ENCODE measurements at places on chromosomes 4 and X. TPM values are rescaled to one million over a fixed set of nuclear protein-coding genes. Genes with fewer than 3 reads are reported as not detected.

- H3K36me3 ChIP-seq: no peaks in the 10 kb centered on the region
- no peaks in the 10 kb centered on the region for H3K27me3 ChIP-seq
- H3K4me3 ChIP-seq: no peak overlapping the region
Measured at GRCh38 chrX:132181364-132181763, 37.9 kb downstream of the RAP2C start.

DNA sequence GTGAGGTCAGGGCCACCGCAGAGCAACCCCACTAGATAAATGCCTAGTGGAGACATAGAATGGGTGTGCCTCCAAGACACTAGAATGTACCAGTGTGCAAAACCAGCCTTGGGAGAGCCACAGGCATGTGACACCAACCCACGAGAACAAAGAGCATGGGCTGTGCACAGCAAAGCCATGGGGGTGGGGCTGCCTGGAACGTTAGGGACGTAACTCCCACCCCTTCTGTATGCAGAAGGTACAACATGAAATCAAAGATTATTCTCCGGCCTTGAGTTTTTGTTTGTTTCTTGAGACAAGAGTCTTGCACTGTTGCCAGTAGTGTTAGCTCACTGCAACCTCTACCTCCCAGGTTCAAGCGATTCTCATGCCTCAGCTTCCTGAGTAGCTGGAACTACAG lies 99.5 kb downstream of the MID1IP1 start:
- H3K4me1 ChIP-seq: no peaks in the 10 kb centered on the region
- no peak overlapping the region for H3K4me3 ChIP-seq
- no peaks in the 10 kb centered on the region for H3K36me3 ChIP-seq
- no peak overlapping the region for H3K27ac ChIP-seq
- no peak for DNase-seq

- no peaks in the 10 kb centered on the region for H3K27me3 ChIP-seq
- no peak for DNase-seq
- H3K4me3 ChIP-seq: no peak overlapping the region
- H3K36me3 ChIP-seq: no peaks in the 10 kb centered on the region
Measured at GRCh38 chrX:46599051-46599560, 25.5 kb downstream of the CHST7 start.

- H3K27ac ChIP-seq: no peak overlapping the region
- DNase-seq: no peak
- no peaks in the 10 kb centered on the region for H3K4me1 ChIP-seq
- H3K27me3 ChIP-seq: peaks cover 7% of the 10 kb centered on the region
- no peaks in the 10 kb centered on the region for H3K36me3 ChIP-seq
Measured at GRCh38 chr4:41172786-41173185, 41.6 kb downstream of the APBB2 start.

DNA sequence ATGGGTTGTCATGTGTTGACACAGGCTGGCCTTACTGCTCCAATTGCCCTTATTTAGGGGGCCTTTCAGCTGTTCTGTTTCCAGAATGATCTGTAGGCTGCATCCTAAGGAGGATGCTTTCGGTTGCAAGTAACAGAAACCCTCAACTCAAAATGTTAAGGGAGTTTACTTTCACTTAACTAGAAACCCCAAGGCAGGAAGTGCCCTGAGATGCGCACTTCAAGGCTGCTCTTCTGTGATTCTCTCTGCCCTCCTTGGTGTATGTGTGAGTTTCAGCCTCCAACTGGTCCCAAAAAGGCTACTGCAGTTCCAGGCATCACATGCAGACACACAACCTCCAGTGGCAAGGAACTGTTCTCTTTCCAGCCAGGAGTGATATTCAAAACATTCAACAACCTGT lies 97.3 kb upstream of the ATP6AP2 start:
- peaks cover 2% of the 10 kb centered on the region for H3K27me3 ChIP-seq
- no peak for DNase-seq
- peak overlapping the region; percentile 58 for H3K27ac ChIP-seq
- H3K4me3 ChIP-seq: no peak overlapping the region
- H3K36me3 ChIP-seq: no peaks in the 10 kb centered on the region

GRCh38 chr4:122906859-122907305 lies 15.5 kb downstream of the NUDT6 start:
- H3K27ac ChIP-seq: no peak overlapping the region
- no peak overlapping the region for H3K4me3 ChIP-seq
- H3K4me1 ChIP-seq: peaks cover 5% of the 10 kb centered on the region
- H3K27me3 ChIP-seq: no peaks in the 10 kb centered on the region
- no peak for DNase-seq

- H3K27me3 ChIP-seq: no peaks in the 10 kb centered on the region
- DNase-seq: no peak
- no peaks in the 10 kb centered on the region for H3K36me3 ChIP-seq
- no peak overlapping the region for H3K27ac ChIP-seq
- no peak overlapping the region for H3K4me3 ChIP-seq
Measured at GRCh38 chr4:15434091-15434490, 6.3 kb downstream of the C1QTNF7 start.

DNA sequence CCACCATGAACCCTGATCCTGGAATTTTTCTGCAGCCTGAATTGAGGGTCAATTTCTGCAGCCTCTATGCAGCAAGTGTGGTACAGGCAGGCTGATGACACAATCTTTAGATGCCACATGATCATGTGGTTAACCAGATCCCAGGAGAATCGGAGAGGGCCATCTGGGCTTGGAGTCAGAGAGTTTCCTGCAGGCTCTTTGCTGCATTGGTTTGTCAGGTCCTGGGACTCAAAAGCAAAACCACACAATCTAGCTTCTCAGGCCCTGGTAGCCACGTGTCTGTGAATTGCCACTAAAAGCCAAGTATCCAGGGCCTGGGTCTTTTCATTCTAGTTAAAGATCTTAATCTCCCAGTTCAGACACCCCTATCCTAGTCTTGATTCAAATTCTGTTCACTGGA lies 464.5 kb downstream of the BCOR start:
- peaks cover 10% of the 10 kb centered on the region for H3K4me1 ChIP-seq
- H3K27me3 ChIP-seq: no peaks in the 10 kb centered on the region
- DNase-seq: no peak
- no peak overlapping the region for H3K27ac ChIP-seq

The TACC3 gene
- total RNA-seq: 234 TPM

The RAB39B gene
- 9.4 TPM for total RNA-seq

The CT45A2 gene
- total RNA-seq: not detected

The MAGEA2B gene
- total RNA-seq: not detected

The CLDN2 gene
- total RNA-seq: not detected

All from activated naive CD8-positive, alpha-beta T cell treated with anti-CD3 and anti-CD28 coated beads, Interleukin-2, amount 10 ng/mL, durations not matched to agents 7 days and 5 days (primary cell).